Foreskin fibroblast (primary cell): ENCODE measurements at places on chromosomes 5 and 9.
A peak's percentile ranks its signal among the peaks of the same experiment; 100 is the strongest.

DNA sequence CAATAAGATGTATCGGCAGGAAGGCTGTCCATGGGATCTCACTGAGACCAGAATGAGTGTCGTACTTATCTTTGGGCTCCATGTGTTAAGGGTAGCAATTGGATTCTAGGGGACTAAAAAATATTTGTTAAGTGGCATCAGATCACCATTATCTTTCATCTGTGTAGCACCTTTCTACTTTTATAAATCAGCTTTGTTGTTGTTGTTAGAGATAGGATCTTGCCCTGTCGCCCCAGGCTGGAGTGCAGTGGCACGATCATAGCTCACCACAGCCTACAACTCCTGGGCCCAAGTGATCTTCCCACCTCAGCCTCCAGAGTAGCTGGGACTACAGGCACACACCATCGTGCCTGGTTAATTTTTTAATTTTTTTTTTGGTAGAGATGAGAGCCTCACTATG, 220.5 kb downstream of the SMARCA2 start:
- no peak for DNase-seq

- DNase-seq: no peak
These were observed 53.4 kb downstream of the CDK5RAP2 start for GRCh38 chr9:120526534-120526933.

- DNase-seq: no peak
These were observed 127.1 kb upstream of the COL5A1 start for GRCh38 chr9:134514503-134514902.

DNA sequence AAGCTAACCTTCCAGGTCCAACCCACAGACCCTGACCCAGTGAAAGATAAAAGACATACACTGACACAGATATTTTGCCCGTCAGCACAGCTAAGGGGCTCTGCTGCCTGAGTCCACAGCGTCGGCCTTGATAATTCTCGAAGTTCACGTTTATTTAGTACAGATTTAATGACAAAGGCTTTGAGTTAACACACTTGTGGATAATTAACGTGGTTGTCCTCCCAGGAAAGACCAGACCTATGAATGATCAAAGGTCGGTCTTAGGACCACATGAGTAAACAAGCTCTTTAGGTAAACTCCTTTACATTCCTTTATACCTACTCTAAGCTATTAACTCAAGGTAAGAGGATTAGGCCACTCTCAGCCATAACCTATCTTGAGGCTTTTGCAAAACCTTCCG, 11.3 kb upstream of the TEX10 start:
- DNase-seq: no peak

GRCh38 chr5:158822099-158822498, 277.6 kb downstream of the EBF1 start:
- no peak for DNase-seq

DNA sequence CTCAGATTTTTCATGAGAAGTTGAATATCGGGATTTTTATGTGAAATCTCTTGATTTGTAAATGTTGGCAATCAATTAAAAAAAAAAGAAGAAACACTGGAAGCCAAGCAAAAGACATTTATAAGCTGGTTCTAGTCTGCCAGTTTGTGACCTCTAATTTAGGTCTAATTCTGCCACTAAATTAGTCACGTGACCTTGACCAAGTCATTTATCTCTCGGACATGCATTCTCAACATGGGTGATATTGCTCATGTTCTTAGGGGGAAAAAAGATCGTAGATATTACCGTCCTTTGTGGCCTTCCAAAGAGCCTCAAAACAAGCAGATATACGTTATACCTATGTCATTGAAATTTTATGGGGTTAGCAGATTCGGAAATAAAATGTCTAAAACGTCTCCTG, 52.9 kb upstream of the PTPDC1 start:
- no peak for DNase-seq

DNA sequence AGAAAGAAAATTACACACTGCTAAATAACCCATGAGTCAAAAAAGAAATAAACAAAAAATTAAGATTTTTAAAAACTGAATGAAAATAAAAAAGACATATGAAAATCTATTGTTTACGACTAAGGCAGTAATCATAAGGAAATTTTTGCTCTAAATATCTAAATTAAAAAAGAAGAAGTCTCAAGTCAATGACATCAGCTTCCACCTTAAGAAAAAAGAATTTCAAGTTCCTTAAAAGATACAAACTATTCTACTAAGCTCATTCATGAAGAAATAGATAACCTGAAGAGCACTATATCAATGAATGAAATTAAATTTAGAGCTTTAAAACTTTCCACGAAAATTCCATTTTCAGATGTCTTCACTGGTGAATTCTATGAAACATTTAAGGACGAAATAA, 15.7 kb upstream of the STARD4 start:
- DNase-seq: no peak

DNA sequence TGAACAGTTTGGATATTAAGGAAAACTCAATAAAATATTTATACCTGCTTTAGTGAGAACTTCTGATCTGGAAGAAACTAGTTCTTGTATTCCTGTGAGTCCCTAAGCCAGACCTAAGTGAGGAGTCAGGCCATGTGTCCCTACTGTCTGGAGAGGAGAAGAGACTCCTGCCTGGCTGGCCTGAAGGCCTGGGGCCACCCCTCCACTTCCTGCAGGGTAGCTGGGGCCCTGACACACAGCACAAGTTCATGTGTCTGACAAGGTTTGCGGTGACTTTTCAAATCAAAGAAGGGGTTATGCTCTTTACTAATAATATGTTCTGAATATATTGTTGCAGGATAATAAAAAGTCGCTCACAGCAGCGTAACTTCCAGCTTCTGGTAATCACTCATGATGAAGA, 16.1 kb upstream of the IL13 start:
- no peak for DNase-seq

DNA sequence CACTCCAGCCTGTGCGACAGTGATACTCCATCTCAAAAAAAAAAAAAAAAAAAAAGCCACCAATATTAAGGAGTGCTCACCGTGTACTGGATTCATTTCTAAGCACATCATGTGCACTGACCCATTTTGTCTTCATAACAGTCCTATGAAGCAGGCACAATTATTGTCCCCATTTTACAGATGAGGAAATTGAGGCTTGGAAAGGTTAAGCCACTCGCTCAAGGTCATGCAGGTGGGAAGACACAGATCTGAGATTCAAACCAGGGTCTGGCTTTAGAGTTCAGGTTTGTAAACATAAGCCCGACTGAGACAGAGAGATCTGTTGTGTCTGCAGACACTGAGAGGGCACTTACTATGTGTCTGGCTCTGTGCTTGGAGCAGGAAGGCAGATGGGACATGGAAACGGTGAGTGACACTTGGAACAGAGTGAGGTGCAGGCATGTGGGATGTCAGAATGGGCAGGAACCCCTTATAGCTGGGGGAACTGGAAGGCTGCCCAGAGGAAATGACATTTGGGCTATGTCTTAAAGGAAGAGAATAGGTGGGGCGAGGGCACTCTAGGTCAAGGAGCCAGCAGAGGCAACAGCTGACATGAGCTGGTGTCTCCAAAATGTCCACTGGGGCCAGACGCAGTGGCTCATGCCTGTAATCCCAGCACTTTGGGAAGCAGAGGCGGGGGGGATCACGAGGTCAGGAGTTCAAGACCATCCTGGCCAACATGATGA, 69.9 kb downstream of the STK10 start:
- no peak for DNase-seq

- peak; percentile 58 for DNase-seq
These were observed 570.7 kb upstream of the WWC1 start for GRCh38 chr5:167720676-167721260.

GRCh38 chr9:33127881-33128280, 39.3 kb downstream of the B4GALT1 start:
- DNase-seq: no peak

GRCh38 chr9:2676466-2676865, 40.8 kb upstream of the KCNV2 start:
- DNase-seq: no peak

- DNase-seq: no peak
These were observed 233.1 kb upstream of the MSX2 start for GRCh38 chr5:174491265-174491664.

DNA sequence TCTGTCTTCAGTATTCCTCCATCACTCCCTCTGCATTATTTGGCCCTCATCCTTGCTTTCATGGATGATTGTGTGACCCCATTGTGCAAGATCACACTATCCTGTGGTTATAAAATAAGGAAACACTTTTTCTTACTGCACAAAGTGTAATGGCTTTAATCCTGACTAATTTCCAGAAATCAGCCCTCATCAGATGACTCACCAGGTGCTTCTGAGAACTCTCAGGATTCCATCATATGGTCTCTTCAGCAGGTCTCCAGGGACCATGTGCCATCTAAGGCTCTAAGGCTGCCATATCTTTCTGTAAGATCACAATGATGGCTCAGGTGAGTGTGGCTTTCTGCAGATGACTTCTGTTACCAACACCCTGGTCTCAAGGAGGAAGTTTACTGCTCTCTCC, 27.3 kb upstream of the FER start:
- DNase-seq: peak; percentile 19

- DNase-seq: no peak
These were observed 13.2 kb downstream of the TSC1 start for GRCh38 chr9:132931178-132931735.

DNA sequence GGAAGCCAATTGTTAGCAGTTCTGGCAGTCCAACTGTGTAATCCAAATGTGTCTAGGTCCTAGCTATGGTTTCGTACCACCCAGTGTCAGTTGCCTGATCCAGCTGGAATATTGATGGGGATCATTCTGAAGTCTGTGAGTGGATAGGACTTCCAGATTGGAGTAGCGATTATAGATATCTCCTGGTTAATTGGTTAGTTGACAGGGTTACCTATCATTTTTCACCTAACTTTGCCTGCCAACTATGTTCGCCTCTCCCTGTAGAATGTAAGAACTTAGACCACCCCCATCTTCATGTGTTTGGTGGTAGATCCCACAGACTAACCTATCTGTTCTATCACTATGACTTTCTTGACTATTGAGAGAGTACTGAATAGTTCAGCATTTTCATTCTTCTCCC, 59.9 kb downstream of the TEK start:
- no peak for DNase-seq

- no peak for DNase-seq
These were observed 17.9 kb upstream of the TNIP1 start for GRCh38 chr5:151098768-151099121.

GRCh38 chr5:161064781-161065180, 212.8 kb upstream of the ATP10B start:
- DNase-seq: no peak

DNA sequence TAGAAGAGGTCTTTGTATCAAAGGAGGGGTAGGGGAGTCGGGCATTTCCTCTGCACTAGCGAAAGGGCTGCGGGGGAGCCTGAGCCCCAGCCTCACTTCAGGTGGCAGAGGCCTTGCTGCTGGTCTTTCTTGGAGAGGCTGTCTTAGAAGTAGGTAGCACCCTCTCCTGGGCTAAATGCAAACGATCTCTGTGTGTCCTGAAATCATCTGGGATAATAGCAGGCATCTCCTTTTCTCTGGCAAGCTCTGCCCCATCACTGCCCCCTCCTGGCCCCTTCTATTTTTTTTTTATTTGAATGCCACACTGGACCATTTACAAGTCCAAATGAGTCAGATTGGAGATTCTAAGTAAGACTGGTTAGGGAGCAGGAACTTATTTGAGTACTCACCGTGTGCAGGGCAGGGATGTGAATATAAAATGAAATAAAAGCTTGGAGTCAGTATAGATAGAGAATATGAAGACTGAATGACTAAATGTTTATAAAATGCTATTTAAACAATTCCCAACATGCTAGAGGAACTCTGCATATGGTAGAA, 137.1 kb downstream of the FGF1 start:
- DNase-seq: peak; percentile 93

DNA sequence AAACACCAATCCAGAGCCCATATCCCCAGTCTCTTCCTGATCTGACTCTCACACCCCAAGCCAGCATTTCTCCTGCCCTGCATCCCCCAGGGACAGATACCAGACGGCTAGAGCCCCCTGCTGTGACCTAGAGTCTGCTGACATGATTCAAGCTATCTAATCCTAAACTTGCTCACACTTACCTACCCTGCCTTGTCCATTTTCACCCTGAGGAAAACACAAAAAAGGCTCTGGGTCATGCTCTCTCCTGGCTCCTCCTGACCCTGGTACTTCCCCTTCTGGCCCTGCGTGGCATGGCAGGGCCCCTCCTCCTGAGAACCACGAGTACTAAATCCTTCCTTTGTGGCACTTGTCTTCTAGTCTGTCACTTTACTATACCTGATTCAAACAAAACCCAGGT, 2.8 kb upstream of the ARRDC1 start:
- no peak for DNase-seq

DNA sequence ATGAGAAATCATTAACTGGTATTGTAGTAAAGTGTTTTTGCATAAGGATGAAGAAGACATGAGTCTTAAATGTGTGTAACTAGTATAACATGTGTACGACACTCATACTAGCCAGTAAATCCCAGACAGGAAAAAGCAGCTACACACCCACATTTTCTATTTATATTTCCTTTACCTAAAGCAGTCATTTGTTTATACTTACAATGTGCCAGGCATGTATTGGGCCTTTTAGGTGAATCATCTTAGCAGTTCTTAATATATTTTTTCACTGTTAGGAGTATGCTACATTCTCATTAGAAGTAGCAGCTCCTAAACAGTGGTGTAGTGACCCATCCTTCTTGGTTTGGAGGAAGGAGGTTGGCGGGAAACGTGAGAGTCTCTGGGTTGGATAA, 55.8 kb upstream of the TMC1 start:
- no peak for DNase-seq

DNA sequence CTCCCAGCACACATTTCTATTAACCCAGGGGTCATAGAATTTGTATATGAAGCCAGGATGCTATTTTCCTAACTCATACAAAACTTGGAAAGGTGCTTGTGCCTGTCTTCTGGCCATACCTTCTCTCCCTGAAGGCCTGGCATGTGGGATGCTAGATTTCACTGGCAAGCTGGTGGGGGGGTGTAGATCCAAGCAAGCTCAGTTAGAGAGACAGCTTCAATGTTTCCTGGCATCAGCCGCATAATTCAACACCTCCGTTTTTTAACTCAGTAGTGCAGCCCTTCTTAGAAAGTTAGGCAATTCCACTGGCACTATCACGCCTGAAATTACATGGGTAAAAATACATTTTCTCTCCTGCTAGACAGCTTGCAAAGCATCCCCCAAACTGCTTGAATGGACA, 51.8 kb downstream of the MEGF10 start:
- no peak for DNase-seq

- no peak for DNase-seq
These were observed 233.5 kb upstream of the ELL2 start for GRCh38 chr5:96195123-96195522.

DNA sequence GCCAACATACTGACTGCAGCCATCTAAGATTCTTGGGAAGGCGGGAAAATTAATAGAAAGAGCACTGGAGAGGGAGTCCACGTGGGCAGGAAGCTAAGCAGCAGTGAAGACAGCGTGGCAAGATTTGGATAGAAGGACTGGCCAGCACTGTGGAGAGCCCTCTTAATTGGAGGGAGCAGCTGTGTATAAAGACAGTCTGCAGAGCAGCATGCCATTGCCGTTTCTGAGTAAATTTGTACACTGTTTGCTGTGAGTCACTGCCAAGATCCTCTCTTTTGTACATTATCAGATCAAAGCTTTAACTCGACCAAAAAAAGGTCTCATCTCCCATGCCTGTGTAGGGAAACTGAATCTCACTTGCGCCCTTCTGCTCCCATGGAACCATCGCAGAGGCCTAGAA, 45.3 kb downstream of the INSYN2B start:
- peak; percentile 41 for DNase-seq

GRCh38 chr5:19536387-19536786, 451.6 kb downstream of the CDH18 start:
- no peak for DNase-seq
